ENCODE measurements at places on chromosomes 2 and 18. TPM values are rescaled to one million over a fixed set of nuclear protein-coding genes. Genes with fewer than 3 reads are reported as not detected.

PKDCC gene
- 25.1 TPM for polyA plus RNA-seq

TMEM247 gene
- polyA plus RNA-seq: not detected

SLC9A4 gene
- polyA plus RNA-seq: 0.66 TPM

GPAT2 gene
- polyA plus RNA-seq: 3.4 TPM

CCDC85A gene
- 0.21 TPM for polyA plus RNA-seq

NDUFS1 gene
- 20.8 TPM for polyA plus RNA-seq

EVX2 gene
- polyA plus RNA-seq: not detected

STAT4 gene
- polyA plus RNA-seq: 13.9 TPM

AMER3 gene
- polyA plus RNA-seq: 0.02 TPM

COL3A1 gene
- polyA plus RNA-seq: 48.2 TPM

CFAP65 gene
- polyA plus RNA-seq: 0.27 TPM

WIPF1 gene
- 65.0 TPM for polyA plus RNA-seq

KYNU gene
- polyA plus RNA-seq: 11.3 TPM

SKA1 gene
- polyA plus RNA-seq: 0.89 TPM

CIB4 gene
- not detected for polyA plus RNA-seq

NT5DC4 gene
- 0.25 TPM for polyA plus RNA-seq

SH3RF3 gene
- polyA plus RNA-seq: 8.2 TPM

TFPI gene
- 33.4 TPM for polyA plus RNA-seq

MC5R gene
- polyA plus RNA-seq: 0.27 TPM

STPG4 gene
- 0.05 TPM for polyA plus RNA-seq

PPM1G gene
- 50.4 TPM for polyA plus RNA-seq

DTNA gene
- 2.9 TPM for polyA plus RNA-seq

HAAO gene
- polyA plus RNA-seq: 6.2 TPM

HS1BP3 gene
- polyA plus RNA-seq: 17.4 TPM

RAX gene
- polyA plus RNA-seq: 0.05 TPM

PROC gene
- polyA plus RNA-seq: 2.5 TPM

LRP2 gene
- polyA plus RNA-seq: 0.09 TPM

TRIM54 gene
- 0.52 TPM for polyA plus RNA-seq

MYO5B gene
- polyA plus RNA-seq: 11.1 TPM

CTAGE1 gene
- not detected for polyA plus RNA-seq

PLGLB2 gene
- polyA plus RNA-seq: 5.6 TPM

PMAIP1 gene
- 20.0 TPM for polyA plus RNA-seq

MC4R gene
- 0.30 TPM for polyA plus RNA-seq

STAM2 gene
- 13.0 TPM for polyA plus RNA-seq

RGPD3 gene
- polyA plus RNA-seq: 1.8 TPM

G6PC2 gene
- polyA plus RNA-seq: 0.05 TPM

HOXD12 gene
- polyA plus RNA-seq: not detected
